Stimulated activated CD8-positive, alpha-beta memory T cell treated with anti-CD3 and anti-CD28 coated beads, Interleukin-12 subunit alpha, Interleukin-12 subunit beta, amount 100 ng/mL, for 1 hour (primary cell): ENCODE measurements at places on chromosomes 13 and 19.

- DNase-seq = no peak
Measured at GRCh38 chr13:27980280-27980998, 8.1 kb downstream of the URAD start.

DNA sequence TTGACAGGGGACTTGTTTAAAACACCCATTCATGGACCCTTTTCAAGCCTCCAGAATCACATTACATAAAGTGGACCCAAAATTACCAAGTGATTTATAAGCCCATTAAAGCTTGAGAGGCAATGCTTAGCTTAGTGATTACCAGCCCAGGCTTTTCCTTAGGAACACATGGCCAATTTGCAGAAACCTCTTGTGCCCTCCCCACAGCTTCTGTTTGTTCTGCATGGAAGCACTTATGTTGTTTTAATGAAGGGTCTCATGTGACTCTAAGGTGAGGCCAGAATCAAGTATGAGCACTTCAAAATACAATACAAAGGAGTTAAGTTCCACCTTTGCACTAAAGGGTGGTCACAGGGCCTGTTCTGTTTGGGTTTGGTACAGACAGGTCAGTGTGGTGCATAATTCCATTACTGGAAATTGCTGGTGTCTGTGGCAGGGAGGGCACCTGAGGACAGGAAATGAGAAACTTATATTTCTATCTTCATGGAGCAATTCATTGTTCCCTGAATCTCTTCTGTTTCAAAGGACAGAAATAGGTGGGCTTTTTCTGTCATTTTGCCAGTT, 15.3 kb downstream of the ZNF486 start:
- no peak for DNase-seq

DNA sequence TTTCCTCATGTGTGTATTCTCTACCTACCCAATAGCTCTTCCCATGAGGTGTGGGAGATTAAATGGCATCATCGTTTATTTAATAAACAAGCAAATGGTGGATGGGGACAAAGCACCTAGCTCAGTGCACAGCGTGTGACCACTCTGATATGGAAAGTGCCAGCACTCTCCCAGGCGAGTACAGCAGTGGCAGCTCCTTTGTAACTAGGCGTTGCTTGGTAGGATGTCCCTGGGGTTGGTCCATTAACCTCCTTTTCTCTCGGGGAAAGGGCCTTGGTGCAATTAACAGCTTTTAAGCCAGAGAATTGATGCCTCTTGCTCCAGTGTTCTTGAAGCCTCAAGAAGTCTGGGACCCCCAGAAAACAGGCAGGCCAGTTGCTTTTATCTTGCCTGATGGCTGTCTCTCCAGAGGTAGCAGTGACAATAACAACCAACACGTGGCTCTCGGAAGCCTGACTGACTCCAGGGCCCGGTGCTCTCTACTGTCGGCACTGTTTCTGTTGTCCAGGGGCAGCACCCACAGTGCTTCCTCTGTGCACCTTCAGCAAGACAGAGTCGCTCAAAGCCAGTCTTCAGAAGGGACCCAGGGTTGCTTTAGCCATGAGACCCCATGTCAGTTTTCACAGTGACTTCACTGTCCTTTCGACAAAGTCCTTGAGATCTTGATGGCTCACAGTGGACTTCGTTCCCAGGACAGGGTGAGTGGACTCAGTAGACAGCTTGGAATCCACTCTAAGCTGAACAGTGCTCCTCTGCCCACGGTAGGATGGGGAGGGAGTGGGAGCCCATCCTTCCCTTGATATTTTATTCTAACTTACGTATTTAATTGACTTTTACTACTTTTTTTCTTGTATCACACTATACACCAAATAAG, 33.9 kb upstream of the NPAS1 start:
- DNase-seq = no peak

GRCh38 chr19:51799774-51800472, 5.0 kb downstream of the FPR3 start:
- DNase-seq = no peak

DNA sequence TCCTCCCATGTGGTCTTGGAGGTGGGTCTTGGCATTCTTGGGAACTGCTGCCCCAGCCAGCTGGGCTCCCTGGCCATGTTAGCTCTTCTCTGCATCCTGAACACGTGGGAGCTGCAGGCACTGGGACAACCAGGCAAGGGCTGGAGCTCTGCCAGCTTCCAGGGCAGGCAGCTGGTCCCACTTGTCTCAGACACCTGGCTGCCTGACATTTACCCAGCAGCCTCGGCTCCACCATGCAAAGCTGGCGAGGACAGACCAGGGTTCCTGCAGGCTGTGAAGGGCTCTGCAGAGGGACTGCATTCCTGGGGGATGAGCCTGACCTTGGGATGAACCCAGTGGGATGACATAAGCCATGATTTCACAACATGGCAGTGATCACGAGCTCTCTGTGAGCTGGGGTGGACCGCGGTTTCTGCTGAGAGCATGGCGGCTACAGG, 99.0 kb upstream of the TSHZ3 start:
- no peak for DNase-seq

- DNase-seq = no peak
Measured at GRCh38 chr13:51240958-51241357, 18.8 kb downstream of the FAM124A start.

- no peak for DNase-seq
Measured at GRCh38 chr19:51295382-51296126, 15.9 kb upstream of the IGLON5 start.

DNA sequence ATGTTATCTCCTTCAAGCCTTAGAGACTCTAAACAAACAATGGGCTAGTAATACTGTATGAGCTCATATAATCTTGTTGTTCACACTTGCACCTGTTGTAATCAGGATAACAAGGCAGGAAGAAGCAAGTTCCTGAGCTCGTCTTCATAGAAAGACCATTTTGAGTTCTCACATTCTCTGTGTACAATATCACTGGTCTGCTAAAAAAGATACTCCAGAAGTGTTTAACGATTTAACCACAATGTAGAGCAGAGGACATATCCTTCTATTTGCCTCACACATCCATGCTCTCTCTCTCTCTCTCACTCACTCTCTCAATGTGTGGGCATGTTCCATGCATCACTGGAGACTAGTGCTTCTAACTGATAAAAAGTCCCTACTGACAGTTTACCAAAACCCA, 122.9 kb downstream of the MIPEP start:
- DNase-seq = no peak

DNA sequence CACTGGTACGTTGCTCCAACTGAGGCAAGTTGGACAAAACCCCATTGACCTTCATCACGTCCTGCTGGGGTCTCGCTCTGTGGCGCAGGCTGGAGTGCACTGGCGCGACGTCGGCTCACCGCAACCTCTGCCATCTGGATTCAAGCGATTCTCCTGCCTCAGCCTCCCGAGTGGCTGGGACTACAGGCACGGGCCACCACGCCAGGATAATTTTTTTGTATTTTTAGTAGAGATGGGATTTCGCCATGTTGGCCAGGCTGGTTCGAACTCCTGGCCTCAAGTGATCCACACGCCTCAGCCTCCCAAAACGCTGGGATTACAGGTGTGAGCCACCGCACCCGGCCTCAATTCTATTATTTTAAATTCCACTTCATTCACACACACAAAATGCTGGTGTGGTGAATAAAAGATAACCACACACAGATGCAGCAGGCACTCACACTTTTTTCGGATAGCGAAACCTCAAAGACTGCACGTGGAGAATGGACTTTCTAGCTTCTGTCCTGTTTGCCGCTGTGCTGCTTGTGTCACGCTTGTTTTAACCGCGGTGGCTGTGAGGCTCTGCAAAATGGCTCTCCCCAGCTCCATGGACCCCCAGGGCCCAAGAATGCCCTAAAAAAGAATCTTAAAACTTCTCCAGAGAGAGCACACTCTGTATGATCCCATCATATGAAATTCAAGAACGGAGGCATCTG, 58.4 kb downstream of the COL4A1 start:
- no peak for DNase-seq

DNA sequence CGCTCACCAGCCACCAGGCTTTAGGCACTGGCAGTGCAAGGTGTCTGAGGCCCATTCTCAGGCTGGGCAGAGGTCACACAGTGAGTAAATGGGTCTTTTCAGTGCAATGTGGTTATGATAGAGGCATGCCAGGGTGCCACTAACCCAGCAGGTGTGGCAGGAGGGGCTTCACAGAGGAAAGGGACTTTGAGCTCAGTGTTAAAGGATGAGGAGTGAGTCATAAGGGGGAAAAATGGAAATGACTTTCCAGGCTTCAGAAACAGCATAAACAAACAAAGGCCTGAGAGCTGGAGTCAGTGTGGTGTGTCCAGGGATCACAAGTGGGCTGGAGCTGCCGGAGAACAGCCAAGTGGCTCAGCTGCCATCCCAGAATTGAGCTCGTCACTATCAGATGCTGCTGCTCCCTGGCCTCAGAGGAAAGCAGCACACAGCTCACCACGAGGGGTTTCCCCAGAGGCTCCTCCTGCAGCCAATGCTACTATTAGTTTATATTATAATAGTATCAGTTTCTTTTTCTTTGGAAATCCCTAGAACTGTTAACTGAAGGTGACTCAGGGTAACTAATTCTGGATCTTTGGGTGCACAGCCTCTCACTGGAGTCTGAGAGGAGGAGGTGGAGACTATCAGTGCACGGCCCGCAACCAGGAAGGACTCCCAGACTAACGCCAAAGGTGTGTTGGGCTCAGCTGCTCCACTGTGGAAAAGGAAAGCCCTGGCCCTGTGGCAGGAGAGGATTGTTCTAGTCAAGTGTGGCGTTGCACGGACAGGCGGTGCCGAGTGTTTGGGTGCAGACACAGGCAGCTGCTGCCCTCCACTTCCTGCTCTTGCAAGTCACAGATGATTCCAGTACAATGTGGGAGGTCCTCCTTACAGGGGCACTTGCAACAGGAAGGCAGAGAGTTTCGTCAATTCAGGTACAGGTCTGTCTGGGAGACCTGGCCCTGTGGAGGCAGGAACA, 39.5 kb downstream of the DHRS12 start:
- peak; percentile 19 for DNase-seq

- DNase-seq = no peak
Measured at GRCh38 chr19:45883586-45883880, 2.4 kb downstream of the IRF2BP1 start.

GRCh38 chr13:37752146-37752545, 117.4 kb downstream of the TRPC4 start:
- DNase-seq = no peak

GRCh38 chr13:65217471-65217995, 2012.6 kb downstream of the PCDH9 start:
- no peak for DNase-seq

- DNase-seq = no peak
Measured at GRCh38 chr19:23481043-23481442, 85.8 kb upstream of the ZNF91 start.

DNA sequence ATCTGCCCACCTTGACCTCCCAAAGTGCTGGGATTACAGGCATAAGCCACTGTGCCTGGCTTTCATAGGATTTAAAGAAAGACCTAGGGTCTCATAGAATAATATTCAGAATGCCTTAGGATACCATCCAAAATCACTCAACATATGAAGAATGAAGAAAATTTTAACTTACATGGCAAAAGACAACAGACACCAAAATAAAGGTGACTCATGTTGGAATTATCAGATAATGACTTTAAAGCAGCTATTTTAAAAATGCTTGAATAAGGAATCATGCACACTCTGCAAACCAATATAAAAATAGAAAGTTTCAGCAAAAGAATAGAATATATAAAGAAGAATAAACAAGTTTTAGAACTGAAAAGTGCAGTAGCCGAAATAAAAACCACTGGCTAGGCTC, 29.3 kb downstream of the ZNF566 start:
- DNase-seq = no peak

- no peak for DNase-seq
Measured at GRCh38 chr13:64029343-64030093, 2613.9 kb upstream of the PCDH20 start.

- no peak for DNase-seq
Measured at GRCh38 chr19:38006361-38007045, 99.5 kb downstream of the SIPA1L3 start.

- no peak for DNase-seq
Measured at GRCh38 chr19:29479941-29480340, 45.9 kb upstream of the VSTM2B start.

DNA sequence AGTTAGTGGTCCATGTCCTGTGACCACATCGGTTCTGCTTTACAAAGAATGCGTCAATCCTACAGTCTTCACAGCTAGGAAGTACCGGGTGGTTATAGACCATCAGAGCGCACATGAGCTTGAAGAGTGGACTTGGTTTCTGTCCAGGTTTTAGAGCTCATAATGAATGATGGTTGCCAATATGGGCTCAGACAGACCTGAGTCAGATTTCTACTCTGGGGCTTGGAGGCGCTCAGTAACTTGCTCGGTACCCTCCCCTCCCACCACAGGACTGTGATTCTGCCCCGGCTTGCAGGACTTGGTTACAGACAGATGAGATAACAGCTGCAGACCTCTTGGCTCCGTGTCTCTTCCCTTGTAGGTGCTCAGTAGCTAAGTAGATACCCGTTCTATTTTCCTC, 284.7 kb downstream of the TSHZ3 start:
- DNase-seq = no peak

DNA sequence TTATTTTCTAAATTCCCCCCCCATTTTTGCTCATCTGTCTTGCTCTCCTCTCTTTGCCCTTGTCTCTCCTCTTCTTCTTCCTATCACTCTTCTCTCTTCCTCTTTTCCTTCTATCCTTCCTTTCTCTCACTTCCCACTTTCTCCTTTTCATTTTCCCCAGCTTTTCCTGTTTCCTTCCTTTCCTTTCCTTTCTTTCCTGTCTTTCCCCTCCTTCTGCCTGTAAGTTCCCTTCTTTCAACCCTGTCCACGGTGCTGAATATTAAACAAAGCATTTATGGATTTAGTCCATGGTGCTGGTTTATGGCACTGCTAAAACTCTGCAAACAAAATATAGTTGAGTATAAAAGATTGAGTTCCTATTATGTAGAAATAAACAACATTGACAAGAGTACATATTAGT, 27.6 kb downstream of the SCEL start:
- no peak for DNase-seq

- DNase-seq = no peak
Measured at GRCh38 chr13:65977525-65977924, 1252.6 kb downstream of the PCDH9 start.

DNA sequence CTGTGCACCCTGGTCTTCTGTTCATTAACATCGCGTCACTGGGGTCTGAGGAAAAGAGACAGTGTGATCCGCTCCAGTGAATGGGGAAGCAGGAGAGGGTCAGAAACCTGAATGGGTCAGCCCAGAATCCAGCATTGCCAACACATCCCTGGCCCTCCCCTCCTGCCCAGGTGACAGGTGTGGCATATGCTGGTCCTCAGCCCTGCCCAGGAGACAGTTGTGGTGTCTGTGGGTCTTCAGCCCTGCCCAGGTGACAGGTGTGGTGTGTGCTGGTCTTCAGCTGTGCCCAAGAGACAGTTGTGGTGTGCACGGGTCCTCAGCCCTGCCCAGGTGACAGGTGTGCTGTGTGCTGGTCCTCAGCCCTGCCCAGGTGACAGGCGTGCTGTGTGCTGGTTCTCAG, 8.0 kb downstream of the TFDP1 start:
- DNase-seq = no peak
